ENCODE measurements at places on chromosomes 16 and 17.

- no peak for DNase-seq
Measured at GRCh38 chr17:30347488-30347887, 13.6 kb upstream of the TMIGD1 start.

- DNase-seq = no peak
Measured at GRCh38 chr17:7369825-7370224, 11.1 kb upstream of the TNK1 start.

DNA sequence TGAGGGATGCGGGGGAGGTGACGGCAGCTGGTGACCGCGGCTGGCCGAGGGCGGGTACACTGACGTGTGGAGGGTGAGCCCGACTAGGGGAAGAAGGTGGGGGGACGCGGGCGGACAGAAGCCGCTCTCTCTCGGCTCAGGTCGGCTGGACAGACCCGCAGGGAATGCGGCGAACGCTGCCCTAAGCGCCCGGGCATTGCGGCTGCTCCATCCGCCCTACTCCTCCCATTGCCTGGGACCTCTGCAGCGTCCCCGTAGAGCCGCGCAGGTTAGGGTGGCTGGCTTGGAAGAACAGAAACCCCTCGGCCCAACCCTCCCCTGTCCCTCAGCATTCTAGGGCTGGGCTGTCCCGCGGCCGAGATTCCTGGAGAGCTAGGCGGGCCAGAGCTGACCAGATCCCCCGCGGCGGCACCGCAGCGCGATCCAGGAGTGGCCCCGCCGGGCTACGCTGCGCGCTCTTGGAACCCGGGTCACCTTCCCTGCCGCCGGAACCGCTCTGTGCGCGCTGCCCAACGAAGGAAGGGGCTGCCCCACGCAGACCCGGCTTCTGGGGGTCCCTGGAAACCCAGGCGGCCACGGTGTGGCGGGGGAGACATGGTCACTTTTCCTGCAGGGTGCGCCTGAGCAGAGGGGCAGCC lies 3.0 kb downstream of the DLX4 start:
- peak; percentile 63 for DNase-seq

DNA sequence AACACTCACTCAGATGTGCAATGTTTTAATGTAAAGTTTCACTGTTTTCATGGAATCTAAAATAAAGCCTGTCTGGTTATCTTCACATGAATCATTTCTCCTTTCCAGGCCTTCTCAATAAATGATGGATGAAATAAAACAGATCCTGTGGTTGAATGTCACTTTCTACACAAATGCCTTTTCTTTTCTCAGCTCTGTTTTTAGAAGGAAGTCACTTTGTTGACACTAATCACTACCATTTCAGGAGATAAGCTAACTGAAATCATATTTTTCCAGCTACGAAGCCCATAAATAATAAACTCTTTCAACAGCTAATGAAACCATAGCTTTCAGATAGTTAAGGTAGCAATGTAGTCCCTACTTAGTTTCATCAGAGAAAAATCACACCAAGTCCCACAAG lies 17.9 kb downstream of the NME2 start:
- DNase-seq = no peak

- no peak for DNase-seq
Measured at GRCh38 chr17:2797637-2798036, 1.4 kb downstream of the RAP1GAP2 start.

DNA sequence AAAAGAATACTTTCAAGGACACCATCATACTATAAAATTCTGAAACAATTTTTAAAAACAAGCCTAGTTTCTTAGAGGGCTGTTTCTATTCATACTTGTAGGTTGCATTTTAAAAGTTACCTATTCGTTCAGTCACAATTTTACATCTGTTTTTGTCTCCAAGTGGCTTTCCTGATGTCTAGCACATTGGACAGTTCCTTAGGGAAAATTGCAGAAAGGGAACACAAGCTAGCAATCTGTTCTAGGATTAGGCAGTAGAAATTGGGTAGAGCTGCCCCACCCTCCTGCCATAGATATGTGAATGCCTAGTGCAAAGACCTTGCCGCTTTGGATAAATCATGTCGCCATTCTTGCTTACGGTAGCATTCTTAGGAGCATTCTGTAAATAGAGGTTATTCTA lies 358.9 kb downstream of the RBFOX1 start:
- DNase-seq = no peak

- no peak for DNase-seq
Measured at GRCh38 chr17:43477832-43478634, 5.7 kb upstream of the DHX8 start.

DNA sequence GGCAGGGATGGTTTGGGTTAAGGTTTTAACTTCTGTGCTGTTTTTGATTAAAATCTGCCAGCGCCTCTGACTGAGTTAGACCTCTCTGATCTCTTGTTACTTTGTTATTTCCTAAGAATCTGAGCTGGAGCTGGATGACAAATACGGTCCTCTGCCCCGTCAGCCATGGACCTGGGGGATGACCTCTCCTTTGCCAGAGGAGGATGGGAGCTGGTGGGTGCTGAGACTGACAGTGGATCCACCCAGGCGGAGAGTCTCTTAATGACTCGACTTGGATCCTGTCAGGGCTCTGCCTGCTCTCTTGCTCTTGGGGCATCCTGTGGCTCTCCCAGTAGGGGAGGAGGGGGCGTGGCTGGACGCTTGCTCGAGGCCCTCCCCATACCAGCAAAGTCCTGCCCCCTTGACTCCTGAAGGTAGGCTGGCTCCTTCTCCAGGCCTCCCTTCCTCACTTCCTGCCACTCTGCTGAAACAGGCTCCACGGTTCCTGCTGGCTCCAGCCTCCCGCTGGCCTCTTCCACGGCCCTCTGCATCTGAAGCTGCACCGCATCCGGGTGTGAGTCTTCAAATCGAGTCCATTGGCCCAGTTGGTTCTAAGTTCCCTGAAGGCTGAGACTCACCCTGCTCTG lies 24.8 kb upstream of the MAP3K14 start:
- DNase-seq = peak; percentile 97

- DNase-seq = no peak
Measured at GRCh38 chr16:718389-718788, 2.6 kb upstream of the ANTKMT start.

GRCh38 chr16:30121741-30122571 lies 1.1 kb downstream of the MAPK3 start:
- no peak for DNase-seq

GRCh38 chr17:7439462-7440112 lies at the start of gene FGF11:
FGF11 (plus strand) TSS chr17:7439512; CDS start chr17:7439621, 109 bp downstream.
- DNase-seq = peak; percentile 28

- DNase-seq = no peak
Measured at GRCh38 chr17:20159406-20160069, 150.4 kb downstream of the SPECC1 start.

DNA sequence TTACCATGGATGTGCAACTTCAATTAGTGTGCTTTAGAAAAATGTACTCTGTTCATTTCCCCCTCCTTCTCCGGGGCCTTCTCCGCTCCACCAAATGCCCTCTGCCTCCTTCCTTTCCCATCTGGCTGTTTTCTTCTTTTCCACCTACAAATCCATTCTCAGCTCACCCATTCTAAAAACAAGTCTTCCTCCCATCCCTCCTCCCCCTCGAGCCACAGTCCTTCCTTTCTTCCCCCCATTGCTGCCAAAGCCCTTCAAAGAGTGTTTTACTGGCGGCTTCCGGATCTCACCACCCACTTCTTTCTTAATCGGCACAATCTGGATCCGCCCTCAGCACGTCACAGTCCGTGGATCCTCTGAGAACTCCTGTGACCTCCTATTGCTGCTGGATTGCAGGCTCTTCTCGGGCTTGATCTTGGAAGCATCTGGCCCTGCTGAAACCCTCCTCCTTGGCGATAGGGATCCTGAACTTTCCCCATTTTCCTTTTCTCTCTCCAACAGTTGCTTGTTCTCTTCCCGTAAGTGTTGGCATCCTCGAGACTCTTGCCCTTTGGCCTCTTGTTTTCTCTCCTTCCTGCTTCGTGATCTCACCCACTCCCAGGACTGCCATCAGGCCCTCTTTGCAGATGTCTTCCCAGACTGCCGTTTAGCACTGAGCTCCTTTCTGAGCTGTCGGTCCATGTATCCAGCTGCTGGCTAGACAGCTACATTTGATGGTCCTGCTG lies 36.0 kb upstream of the FBXO47 start:
- no peak for DNase-seq

- DNase-seq = peak; percentile 28
Measured at GRCh38 chr17:73582821-73583220, 61.4 kb downstream of the SDK2 start.

GRCh38 chr17:17472333-17472920 lies 4.4 kb upstream of the MED9 start:
- DNase-seq = no peak

DNA sequence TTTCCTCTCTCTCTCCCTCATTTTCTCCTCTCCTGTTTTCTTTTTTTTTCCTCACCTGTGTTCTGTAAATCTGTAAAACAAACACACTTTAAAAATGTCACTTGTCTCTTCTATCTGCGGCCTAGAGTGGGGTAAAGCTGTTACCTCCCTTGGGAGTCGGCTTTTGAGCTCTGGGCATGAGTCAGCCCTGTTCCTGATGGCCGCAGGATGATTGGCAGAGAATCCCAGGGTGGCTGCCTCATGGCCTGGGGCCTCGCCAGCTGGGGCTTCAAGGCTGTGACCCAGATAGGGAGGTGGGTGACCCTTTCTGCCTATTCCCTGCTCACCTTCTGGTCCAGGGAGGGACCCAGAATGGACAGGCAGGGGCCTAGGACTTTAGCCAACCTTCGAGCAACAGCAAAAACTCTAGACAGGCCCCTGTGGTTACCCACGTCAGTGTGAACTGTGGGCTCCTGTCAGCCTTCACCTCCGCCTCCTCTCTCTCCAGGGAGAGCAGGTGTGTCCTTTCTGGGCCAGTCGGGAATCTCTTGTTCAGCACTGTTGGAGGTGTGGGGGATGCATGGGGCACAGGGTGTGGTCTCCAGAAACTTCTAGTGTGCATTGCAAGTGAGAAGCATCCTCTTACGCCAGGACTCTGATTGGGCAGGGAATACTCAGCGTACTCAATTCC lies 87.4 kb downstream of the RAP1GAP2 start:
- peak; percentile 58 for DNase-seq
